ENCODE measurements at places on chromosomes 12 and 14. TPM values are rescaled to one million over a fixed set of nuclear protein-coding genes. Genes with fewer than 3 reads are reported as not detected.

DNA sequence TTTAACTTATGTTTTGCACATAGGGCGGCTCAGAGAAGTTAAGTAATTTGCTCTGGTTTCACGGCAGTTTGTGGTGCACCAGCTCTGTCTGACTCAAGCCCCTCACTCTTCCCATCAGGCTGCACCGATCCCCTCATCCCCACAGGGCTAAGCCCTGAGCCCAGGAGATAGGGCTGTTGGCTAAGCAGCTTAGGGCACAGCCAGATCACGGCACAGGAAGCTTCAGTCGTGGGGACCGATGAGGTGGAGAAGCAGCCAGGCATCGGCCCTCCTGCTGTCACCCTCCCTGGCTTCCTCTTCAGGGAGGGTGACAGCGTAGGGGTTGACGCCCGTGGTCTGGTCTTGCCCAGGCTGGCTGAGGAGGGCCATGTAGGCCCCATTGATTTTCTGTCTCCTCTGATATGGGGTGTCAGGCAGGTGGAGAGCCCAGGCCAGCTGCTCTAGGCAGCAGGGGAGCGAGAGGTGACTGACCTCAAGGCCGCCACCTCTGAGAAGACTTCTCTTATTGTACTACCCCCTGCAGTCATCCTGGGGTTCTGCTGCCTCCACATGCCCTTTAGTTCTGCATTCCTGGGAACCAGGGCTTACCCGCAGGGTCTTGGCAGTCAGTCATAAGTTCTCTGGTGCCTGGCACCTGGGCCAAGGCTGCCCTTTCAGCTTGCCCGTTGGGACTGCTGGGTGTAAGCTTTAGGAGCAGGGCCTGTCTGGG is 166.4 kb downstream of the TSPAN9 start:
- peaks cover 9% of the 10 kb centered on the region for H3K4me1 ChIP-seq
- no peaks in the 10 kb centered on the region for H3K36me3 ChIP-seq
- no peak for DNase-seq
- no peaks in the 10 kb centered on the region for H3K27me3 ChIP-seq

DNA sequence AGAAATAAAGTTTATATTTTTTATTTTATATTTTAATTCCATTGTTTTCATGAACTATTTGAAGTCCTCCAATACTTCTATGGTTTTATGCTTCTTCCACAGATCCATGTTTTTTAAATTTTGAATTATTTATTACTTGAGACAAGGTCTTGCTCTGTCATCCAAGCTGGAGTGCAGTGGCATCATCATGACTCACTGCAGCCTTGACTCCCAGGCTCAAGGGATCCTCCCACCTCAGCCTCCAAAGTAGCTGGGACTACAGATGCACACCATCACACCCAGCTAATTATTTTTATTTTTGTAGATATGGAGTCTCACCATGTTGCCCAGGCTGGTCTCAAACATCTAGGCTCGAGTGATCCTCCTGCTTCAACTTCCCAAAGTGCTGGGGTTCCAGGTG is 28.8 kb upstream of the DLGAP5 start:
- no peak for DNase-seq
- no peaks in the 10 kb centered on the region for H3K27me3 ChIP-seq
- no peaks in the 10 kb centered on the region for H3K4me1 ChIP-seq

- H3K27ac ChIP-seq: peak overlapping the region; percentile 27
- H3K4me1 ChIP-seq: peaks cover 13% of the 10 kb centered on the region
- DNase-seq: no peak
- no peak overlapping the region for H3K4me3 ChIP-seq
Observed at GRCh38 chr12:52202361-52203078, 10.7 kb upstream of the KRT80 start.

GRCh38 chr12:47391566-47391965 is 311.8 kb upstream of the AMIGO2 start:
- no peaks in the 10 kb centered on the region for H3K27me3 ChIP-seq
- DNase-seq: no peak
- no peak overlapping the region for H3K4me3 ChIP-seq
- no peaks in the 10 kb centered on the region for H3K4me1 ChIP-seq
- H3K27ac ChIP-seq: no peak overlapping the region

- H3K36me3 ChIP-seq: no peaks in the 10 kb centered on the region
- no peak overlapping the region for H3K27ac ChIP-seq
- peak; percentile 26 for DNase-seq
- peaks cover 6% of the 10 kb centered on the region for H3K4me1 ChIP-seq
Observed at GRCh38 chr12:118098911-118099671, 4.7 kb downstream of the VSIG10 start.

The LBHD2 gene
- total RNA-seq: not detected

The DHRS2 gene
- total RNA-seq: 13.2 TPM

The KRT75 gene
- total RNA-seq: not detected
